ENCODE measurements at places on chromosomes 1 and 21. TPM values are rescaled to one million over a fixed set of nuclear protein-coding genes. Genes with fewer than 3 reads are reported as not detected.

GRCh38 chr1:80639777-80640533 is 1160.8 kb upstream of the ADGRL2 start:
- no peak for DNase-seq

- DNase-seq = no peak
Measured at GRCh38 chr1:67651031-67651430, 34.0 kb upstream of the GADD45A start.

The XKR8 gene
- 9.2 TPM for total RNA-seq

DNA sequence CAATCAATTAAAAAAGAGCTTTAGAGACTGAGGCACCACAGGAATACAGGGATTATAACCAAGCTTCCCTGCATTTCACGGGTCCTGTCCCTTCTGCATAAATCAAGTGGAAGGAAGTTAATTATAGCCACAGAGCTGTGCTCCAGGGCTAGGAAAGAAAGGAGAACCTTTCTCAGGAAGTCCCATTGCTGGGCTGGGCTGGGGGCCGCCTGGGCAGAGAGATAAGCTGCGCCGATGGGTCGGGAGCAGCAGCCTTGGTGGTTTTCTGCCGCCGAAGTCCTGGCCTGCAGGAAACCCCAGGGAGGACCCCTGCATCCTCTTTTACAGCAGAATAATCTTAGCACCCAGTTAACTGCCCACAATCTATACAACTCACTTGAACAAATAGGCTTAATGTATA is 12.6 kb upstream of the CD34 start:
- no peak for DNase-seq

The RHBDL2 gene
- 0.26 TPM for total RNA-seq

The FMN2 gene
- 1.5 TPM for total RNA-seq

GRCh38 chr1:175278734-175279116 is 86.1 kb upstream of the KIAA0040 start:
- no peak for DNase-seq

The C1orf35 gene
- total RNA-seq = 7.6 TPM

- DNase-seq = no peak
Measured at GRCh38 chr1:153000294-153000693, 1.3 kb upstream of the SPRR3 start.

DNA sequence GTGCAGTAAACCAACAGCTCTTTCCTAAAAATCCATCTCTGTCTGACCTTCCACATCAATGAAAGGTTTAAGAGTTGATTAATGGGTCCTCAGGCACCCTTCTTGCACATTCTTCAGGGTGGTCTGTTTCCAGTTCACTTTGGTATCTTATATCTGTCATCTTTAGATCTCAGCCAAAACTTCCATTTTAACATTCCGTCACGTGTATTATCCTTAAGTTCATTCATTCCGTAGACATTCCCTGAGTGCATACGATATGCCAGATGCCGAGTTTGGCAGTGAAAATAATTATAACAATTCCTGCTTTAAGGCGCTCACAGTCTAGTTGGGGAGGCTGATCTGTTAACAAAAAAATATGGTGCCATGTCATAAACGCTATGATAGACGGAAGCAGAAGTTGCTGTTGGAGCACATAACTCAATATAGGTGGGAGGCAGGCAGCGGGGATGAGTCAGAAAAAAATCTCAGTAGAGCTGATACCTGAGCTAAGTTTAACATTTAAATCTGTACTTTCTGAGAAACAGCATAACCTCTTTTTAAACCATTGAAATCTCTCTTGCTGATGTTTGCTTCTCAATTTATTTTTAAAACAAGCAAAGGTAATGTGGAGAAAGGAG is 59.6 kb upstream of the HOOK1 start:
- no peak for DNase-seq

The CLEC20A gene
- not detected for total RNA-seq

DNA sequence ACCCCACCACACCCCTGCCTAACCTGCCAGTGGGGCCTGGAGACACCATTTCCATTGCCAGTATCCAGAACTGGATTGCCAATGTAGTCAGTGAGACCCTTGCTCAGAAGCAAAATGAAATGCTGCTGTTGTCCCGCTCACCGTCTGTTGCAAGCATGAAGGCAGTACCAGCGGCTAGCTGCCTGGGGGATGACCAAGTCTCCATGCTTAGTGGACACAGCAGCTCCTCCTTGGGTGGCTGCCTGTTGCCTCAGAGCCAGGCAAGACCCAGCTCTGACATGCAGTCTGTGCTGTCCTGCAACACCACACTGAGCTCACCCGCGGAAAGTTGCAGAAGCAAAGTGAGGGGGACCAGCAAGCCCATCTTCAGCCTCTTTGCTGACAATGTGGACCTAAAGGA is 33.4 kb downstream of the STYXL2 start:
- no peak for DNase-seq

DNA sequence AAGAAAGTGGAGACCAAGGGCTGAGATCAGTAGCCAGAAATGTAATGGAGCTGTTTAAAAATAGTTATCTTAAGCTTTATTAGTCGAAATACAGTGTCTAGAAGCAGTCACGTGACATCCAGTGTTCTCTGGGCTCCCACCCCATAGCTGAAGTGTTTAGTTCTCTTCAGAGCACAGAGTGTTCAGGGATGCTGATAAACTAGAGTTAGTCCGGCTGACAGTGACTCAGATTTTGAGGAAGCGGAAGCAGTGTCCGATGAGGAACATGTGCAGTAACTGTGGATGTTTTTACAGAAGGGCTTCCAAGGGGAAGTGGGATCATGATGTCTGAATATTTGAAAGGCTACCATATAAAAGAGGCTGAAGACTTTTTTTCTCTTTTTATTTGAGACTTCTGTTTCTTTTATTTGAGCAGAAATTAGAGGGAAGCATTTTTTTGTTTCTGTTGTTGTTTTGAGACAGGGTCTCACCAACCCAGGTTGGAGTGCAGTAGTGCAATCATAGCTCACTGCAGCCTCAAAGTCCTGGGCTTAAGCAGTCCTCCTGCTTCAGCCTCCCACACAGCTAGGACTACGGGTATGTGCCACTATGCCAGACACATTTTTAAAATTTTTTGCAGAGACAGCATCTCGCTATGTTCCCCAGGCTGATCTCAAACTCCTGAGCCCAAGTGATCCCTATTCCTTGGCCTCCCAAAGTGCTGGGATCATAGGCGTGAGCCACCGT is 124.2 kb downstream of the GALNT2 start:
- peak; percentile 87 for DNase-seq

- DNase-seq = no peak
Measured at GRCh38 chr1:110408488-110408887, 994 bp upstream of the LAMTOR5 start.

- peak; percentile 86 for DNase-seq
Measured at GRCh38 chr1:44631647-44632539, 42.4 kb downstream of the TMEM53 start.

The REN gene
- 0.17 TPM for total RNA-seq

DNA sequence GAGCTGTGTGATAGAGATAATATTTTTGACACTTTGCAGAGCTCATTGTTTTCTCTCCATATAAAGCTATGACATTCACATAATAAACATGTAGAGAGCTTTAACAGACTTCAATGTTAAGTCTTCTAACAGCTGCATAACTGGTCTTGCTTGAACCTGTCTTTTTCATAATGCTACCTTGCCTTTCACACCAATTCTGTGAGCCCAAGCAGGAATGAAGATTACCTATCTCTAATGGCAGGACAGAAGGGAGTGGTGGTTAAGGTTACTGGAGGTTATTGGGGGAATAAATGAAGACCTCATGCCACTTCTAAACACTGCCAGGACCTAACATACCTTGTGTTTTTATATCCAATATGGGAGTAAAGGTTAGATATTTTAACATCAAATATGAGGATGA is 2.3 kb upstream of the CD55 start:
- no peak for DNase-seq

GRCh38 chr1:202189001-202189790 is 4.4 kb upstream of the LGR6 start:
- DNase-seq = peak; percentile 53

- no peak for DNase-seq
Measured at GRCh38 chr1:179554427-179554826, 21.3 kb downstream of the NPHS2 start.

DNA sequence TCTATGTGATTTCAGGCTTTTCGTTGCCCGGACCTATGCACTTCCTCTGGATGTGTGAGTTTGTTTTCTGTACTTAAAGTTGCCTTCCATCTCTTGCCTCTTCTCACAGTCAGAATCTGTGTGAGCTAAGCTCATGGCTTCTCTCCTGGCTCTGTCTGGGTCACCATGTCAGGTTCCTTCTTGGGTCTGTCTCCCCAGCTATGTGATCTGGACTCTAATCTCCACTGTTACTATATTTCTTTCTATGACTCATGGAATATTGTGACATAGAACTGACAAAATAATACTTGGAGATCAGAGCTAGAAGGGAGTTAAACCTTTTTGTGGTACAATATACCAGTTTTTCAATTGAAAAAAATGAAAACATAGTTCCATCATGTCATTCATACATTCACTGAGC is 172.7 kb upstream of the FGGY start:
- peak; percentile 50 for DNase-seq

- DNase-seq = no peak
Measured at GRCh38 chr1:232921381-232921780, 29.0 kb upstream of the NTPCR start.

GRCh38 chr1:34362949-34363348 is 186.2 kb downstream of the C1orf94 start:
- DNase-seq = no peak

The SRM gene
- 8.2 TPM for total RNA-seq

The CLCA1 gene
- total RNA-seq = not detected

DNA sequence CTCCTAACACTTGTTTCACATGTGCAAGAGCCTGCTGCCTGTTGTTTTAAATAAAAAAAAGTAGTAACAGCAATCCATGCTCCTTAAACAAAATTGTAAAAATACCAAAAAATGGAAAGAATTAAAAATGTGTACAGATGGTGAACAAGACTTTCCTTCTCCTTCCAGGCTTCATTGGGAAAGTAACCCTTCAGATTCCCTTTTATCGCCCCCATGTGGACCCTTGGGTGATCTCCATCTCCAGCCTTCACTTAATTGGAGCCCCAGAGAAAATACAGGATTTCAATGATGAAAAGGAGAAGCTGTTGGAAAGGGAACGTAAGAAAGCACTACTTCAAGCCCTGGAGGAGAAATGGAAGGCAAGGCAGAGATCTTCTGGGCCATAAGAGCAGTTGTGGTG is 14.2 kb downstream of the VPS13D start:
- DNase-seq = no peak

The ORC1 gene
- 0.26 TPM for total RNA-seq

The EDARADD gene
- not detected for total RNA-seq

DNA sequence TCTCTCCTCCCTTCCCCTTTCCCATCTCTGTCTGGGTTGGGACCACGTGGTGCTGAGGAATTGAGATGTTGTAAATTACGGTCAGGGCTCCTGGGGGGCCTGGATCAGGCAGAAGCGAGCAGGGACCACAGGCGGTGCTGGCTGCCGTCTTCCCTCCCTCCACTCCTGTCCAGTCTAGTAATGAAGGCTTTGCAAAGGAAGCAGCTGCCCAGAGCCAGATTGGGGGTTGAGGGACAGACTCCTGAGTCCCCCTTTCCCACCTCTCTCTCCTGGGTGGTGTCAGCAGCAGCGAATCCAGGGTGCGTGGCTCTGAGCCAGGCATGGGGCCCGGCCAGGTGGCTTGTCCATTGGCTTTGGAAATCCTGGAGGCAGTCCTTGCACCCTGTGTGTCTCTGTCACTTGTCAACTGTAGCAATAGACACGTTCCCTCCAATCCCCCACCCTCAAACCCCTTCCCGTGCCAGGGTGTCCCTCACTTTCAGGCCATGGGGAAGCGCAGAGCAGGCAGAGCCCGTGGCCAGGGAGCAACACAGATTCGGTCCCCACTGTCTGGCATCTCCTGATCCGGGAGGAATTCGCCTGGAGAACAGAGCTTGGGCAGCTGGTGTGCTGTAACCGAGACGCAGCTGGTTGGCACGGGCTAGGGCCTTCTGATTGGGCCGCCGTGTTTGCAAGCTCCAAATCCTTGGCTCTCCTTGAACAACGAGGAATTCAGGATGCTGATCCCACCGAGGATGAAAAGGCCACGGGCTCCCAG is 64.8 kb upstream of the WNT4 start:
- no peak for DNase-seq

- DNase-seq = no peak
Measured at GRCh38 chr1:219587401-219587800, 25.5 kb downstream of the ZC3H11B start.

GRCh38 chr1:183097438-183098051 is 74.3 kb downstream of the LAMC1 start:
- DNase-seq = peak; percentile 92

DNA sequence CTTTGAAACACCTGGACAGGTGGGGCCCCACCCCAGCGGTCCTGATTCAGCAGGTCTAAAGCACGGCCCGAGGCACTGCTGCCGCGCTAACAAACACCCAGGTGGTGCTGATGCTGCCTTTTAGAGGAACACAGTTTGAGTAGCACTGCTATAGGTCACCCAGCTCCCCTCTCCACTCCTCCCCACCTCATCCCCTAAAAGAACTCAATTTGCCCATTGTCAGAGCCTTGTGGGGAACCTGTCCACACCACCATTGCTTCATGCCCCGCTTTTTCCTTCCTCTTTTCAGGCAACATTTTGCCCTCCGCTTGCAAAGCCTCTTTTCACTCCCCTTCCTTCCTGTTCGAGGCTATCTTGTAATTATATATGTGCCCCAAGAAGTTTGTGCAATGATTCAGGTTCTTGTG is 26.2 kb upstream of the PADI4 start:
- no peak for DNase-seq

- DNase-seq = no peak
Measured at GRCh38 chr1:228293393-228293792, 85.5 kb downstream of the OBSCN start.

The VHLL gene
- not detected for total RNA-seq

DNA sequence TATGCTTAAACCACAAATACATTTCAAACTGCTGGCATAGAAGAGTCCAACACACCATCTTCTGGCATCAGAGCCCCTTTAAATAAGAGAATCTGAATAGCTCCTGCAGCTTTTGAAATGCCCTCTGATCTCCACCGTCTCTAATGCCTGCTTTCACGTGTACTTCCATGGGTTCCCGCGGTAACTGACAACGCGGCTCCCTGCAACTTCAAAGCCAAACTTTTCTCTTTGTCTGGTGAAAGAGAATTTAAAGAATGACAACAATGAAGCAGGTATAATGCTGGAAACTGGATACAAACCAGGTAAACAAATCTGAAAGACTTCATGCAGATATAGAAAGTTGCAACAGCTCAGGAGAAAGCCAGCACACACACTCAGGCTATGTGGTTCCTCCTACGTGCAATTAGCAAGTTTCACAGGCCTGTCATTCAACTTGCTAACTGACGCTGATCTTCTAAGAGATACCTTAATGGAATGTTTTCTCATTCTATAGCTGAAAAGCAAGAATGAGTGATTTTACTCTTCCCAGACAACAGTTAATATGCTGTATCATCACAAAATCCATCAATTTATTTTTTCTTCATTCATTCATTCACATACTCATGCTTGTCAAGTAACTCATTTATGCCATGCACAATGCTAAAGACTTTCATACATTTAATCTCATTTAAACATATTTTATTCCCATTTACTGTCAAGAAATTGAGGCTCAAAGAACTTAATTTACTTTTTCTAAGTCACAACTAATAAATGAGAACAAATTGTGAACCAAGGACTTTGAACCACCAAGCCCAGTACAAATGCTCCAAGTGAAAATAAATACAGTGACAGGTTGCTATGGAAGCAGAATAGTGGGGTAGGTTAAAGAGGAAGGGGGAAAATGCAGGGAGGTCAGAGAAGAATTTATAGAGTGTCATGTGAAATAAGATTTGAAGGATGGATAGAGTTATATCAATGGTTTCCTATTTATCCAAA is 202.7 kb upstream of the SNX7 start:
- peak; percentile 3 for DNase-seq

- no peak for DNase-seq
Measured at GRCh38 chr1:10536133-10536770, 61.5 kb downstream of the PEX14 start.

Data from fibroblast of lung (primary cell).